Peyer's patch (tissue), 4 donors: ENCODE measurements at places on chromosomes 12 and 14. TPM values are rescaled to one million over a fixed set of nuclear protein-coding genes. Genes with fewer than 3 reads are reported as not detected.

Gene SLC17A8
- not detected for total RNA-seq

Gene SLC6A15
- total RNA-seq: not detected

GRCh38 chr14:54686219-54686870, 119.4 kb downstream of the SAMD4A start:
- H3K4me1 ChIP-seq: peaks cover 32% of the 10 kb centered on the region
- no peaks in the 10 kb centered on the region for H3K36me3 ChIP-seq
- H3K4me3 ChIP-seq: no peak overlapping the region
- no peaks in the 10 kb centered on the region for H3K27me3 ChIP-seq
- no peak for DNase-seq
- H3K27ac ChIP-seq: peak overlapping the region; percentile 55

GRCh38 chr14:99888149-99888548, 94.9 kb downstream of the EML1 start:
- H3K27me3 ChIP-seq: no peaks in the 10 kb centered on the region
- no peak for DNase-seq
- H3K36me3 ChIP-seq: no peaks in the 10 kb centered on the region
- H3K27ac ChIP-seq: no peak overlapping the region

GRCh38 chr14:53999061-53999488, 42.5 kb upstream of the BMP4 start:
- no peak for DNase-seq
- no peaks in the 10 kb centered on the region for H3K36me3 ChIP-seq
- H3K4me1 ChIP-seq: no peaks in the 10 kb centered on the region

GRCh38 chr12:111434680-111435338, 29.1 kb downstream of the SH2B3 start:
- peaks cover 4% of the 10 kb centered on the region for H3K4me1 ChIP-seq
- no peaks in the 10 kb centered on the region for H3K27me3 ChIP-seq
- no peaks in the 10 kb centered on the region for H3K36me3 ChIP-seq
- peak overlapping the region; percentile 11 for H3K4me3 ChIP-seq

GRCh38 chr14:72883961-72884360, 9.9 kb downstream of the DPF3 start:
- DNase-seq: no peak
- no peaks in the 10 kb centered on the region for H3K4me1 ChIP-seq
- no peaks in the 10 kb centered on the region for H3K36me3 ChIP-seq
- H3K4me3 ChIP-seq: no peak overlapping the region
- no peaks in the 10 kb centered on the region for H3K27me3 ChIP-seq
- H3K27ac ChIP-seq: no peak overlapping the region

DNA sequence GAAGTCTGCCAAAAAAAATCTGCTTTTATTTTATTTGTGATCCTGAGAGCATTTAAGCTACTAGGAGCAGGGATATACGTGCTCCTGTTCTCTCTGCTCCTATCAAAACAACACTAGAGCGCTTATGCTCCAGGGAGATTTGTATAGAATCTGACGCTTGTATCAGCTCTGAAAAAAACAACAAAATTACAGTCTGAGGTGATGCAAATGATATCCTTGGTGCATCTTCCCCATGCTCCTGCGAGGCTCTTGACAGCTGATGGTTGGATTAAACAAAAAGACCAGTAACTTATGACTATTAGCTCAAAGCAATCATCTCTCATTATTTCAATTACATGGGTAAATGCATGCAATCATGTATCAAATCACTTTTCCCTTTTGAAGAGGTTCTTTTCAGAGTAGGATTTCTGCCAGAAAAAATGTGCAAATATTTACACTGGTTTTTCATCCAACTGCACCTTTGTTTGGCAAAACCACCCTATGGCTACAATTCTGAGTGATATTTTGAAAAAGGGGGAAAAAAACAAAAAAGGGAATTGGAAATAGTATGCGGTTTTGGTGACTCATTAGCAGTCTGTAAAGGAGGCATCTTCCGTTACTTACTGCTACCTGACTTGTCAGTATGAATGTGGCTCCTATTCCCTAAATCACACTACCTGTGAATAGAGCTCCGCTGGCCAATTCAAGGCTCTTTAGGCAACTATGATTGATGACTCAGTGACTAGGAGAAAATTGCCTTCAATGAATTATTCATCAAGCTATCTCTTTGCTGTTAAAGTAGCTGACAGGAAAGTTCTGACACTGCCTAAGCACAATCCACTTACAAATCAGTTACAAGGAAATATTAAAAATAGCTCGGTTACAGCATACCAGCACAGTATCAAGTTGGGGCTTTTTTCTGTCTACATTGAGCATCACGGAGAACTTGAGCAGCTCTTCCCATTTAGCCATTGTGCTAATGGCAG, 450.0 kb downstream of the FOXG1 start:
- H3K4me3 ChIP-seq: no peak overlapping the region
- no peaks in the 10 kb centered on the region for H3K36me3 ChIP-seq
- no peaks in the 10 kb centered on the region for H3K4me1 ChIP-seq
- H3K27me3 ChIP-seq: no peaks in the 10 kb centered on the region
